Osteocyte (in vitro differentiated cells): ENCODE measurements at places on chromosomes 6 and 20. TPM values are rescaled to one million over a fixed set of nuclear protein-coding genes. Genes with fewer than 3 reads are reported as not detected.

Gene SSTR4
- total RNA-seq: not detected in 2 replicates

Gene IL17F
- total RNA-seq: not detected in 2 replicates

Gene ARFGEF2
- 32.5 and 35.8 TPM in 2 replicates for total RNA-seq

Gene TENT5A
- 25.8 and 27.0 TPM in 2 replicates for total RNA-seq

Gene HLA-DMA
- total RNA-seq: 1.3 and 3.0 TPM in 2 replicates

Gene FNDC11
- 0.13 and 0.34 TPM in 2 replicates for total RNA-seq

Gene PKIB
- total RNA-seq: 28.7 and 35.0 TPM in 2 replicates

Gene INSM1
- total RNA-seq: not detected in 2 replicates

Gene NHSL1
- total RNA-seq: 19.0 and 21.2 TPM in 2 replicates

Gene RALY
- total RNA-seq: 132 and 134 TPM in 2 replicates

Gene PPP1R3G
- total RNA-seq: 0.29 and 0.40 TPM in 2 replicates

Gene ADGRF5
- not detected in 2 replicates for total RNA-seq

Gene ZKSCAN8
- 34.7 and 36.3 TPM in 2 replicates for total RNA-seq

Gene FKBP5
- 108 and 112 TPM in 2 replicates for total RNA-seq

Gene NHLRC1
- 1.0 and 1.5 TPM in 2 replicates for total RNA-seq

Gene ZNF343
- 10.1 and 11.4 TPM in 2 replicates for total RNA-seq

Gene MYT1
- not detected in 2 replicates for total RNA-seq

Gene ANGPT4
- total RNA-seq: not detected in 2 replicates

Gene TSBP1
- total RNA-seq: not detected in 2 replicates

Gene BPIFB4
- total RNA-seq: not detected in 2 replicates

Gene CASS4
- total RNA-seq: 0.13 TPM in 1 of 2 replicates, not detected in the other

Gene NR2E1
- total RNA-seq: not detected in 2 replicates

Gene ZNF184
- total RNA-seq: 9.5 and 10.7 TPM in 2 replicates

Gene SPEF1
- 0.24 TPM in 1 of 2 replicates, not detected in the other for total RNA-seq

Gene ECT2L
- total RNA-seq: 0.13 TPM in 1 of 2 replicates, not detected in the other

Gene KCNS1
- total RNA-seq: 0.26 and 0.30 TPM in 2 replicates

Gene KDM1B
- total RNA-seq: 12.1 and 13.3 TPM in 2 replicates

Gene TAGAP
- not detected in 2 replicates for total RNA-seq
